ENCODE measurements at places on chromosomes 11 and 22. TPM values are rescaled to one million over a fixed set of nuclear protein-coding genes. Genes with fewer than 3 reads are reported as not detected.

Gene LSP1
- total RNA-seq = 240 TPM

Gene CFL1
- 1,644 TPM for total RNA-seq

Gene MPZL2
- total RNA-seq = not detected

Gene ELMOD1
- not detected for total RNA-seq

Gene APOA5
- total RNA-seq = not detected

Gene LARGE2
- 2.0 TPM for total RNA-seq

Gene LARGE1
- total RNA-seq = 9.0 TPM

Gene ACAD8
- total RNA-seq = 21.1 TPM

Gene LRRC56
- 1.8 TPM for total RNA-seq

Gene TRPC6
- not detected for total RNA-seq

Gene MRGPRX3
- total RNA-seq = not detected

Gene MOGAT2
- not detected for total RNA-seq

Gene PRAME
- total RNA-seq = not detected

Gene RAG1
- 0.55 TPM for total RNA-seq

Gene CCDC88B
- 224 TPM for total RNA-seq

Gene OR10D3
- total RNA-seq = not detected

Gene PCNX3
- total RNA-seq = 65.1 TPM

Gene TMEM121B
- total RNA-seq = 0.31 TPM

Gene FGF3
- total RNA-seq = not detected

All from natural killer cell treated with Interleukin-12 subunit alpha and Interleukin-12 subunit beta and Interleukin-15 and Interleukin-18, amount 100 ng/mL, for 72 hours (primary cell).